ENCODE measurements at places on chromosomes 11 and 22.

DNA sequence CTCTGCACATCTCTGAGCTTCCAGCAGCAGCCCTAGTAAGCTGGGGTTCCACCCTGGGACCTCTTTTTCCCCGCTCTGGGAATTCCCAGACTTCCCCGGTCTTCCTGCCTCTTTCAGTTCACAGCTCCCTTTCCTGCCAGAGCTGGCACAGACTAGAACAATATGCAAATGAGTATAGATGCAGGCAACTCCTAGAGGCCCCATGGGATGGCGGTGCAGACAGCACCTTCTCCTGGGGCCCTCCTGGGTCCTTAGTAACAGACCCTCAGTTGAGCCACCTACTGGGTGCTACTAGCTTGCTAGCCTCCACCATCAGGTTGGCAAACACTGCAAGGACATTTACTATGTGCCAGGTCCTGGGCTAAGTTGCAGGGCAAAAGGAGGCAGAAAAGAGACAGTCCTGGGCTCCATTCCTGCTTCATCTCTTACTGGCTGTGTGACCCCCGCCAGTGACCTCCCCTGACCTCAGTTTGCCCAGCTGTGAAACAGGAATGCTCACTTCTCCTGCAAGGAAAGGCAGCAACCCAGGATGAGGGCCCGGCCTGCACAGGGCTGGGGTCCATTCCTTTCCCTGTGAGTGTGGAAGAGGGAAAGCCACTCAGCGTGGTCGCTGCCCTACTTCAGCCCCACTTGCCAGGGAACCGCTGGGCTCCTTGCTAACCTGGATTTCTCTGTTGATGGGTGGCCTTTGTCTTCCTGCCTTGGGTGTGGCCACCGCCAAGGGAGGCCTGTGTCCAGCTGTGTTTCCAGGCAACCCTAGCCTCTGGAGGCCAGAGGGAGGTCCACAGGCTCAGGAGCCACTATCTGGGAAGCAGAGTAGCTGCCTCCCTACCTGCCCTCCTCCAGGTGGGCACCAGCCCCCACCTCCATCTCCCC is 7.3 kb downstream of the RELT start:
- no peak for DNase-seq

DNA sequence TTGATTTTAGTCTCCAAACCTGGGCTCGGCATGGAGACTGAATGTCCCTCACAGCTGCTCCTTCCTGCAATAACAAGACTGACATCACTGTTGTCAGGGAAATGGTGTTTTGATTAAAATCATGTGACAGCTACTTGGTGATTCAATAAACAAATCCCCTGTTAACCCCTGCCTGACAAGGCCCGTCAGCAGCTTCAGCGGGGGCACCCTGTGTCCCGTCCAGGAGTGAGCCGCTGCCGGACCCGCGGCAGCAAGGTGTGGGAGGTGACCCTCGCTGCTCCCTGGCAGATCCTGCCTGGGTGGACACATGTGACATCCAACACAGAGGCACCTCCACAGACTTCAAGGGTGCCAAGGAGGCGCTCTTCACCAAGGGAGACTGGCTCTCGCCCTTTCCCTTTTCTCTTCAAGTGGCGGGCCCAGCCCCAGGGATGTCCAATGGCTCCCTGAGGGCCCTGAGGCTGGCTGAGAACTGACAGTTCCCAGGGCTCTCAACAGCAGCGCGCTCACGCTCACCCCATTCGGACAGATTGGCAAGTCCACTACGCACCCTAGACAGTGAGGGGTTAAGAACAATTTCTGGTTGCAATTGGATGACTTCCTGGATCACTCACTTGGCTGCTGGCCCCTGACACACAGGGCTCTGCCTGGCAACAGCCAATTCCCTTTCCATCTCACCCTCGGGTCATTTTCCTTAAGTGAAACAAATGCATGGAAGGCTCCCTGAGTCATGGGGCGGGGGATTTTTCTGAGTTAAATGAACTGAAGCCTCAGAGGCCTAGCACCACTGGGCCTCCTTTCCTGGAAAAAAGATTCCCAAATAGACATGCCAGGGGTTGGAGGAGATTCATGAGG is 30.7 kb downstream of the PPP2R1B start:
- no peak for DNase-seq

DNA sequence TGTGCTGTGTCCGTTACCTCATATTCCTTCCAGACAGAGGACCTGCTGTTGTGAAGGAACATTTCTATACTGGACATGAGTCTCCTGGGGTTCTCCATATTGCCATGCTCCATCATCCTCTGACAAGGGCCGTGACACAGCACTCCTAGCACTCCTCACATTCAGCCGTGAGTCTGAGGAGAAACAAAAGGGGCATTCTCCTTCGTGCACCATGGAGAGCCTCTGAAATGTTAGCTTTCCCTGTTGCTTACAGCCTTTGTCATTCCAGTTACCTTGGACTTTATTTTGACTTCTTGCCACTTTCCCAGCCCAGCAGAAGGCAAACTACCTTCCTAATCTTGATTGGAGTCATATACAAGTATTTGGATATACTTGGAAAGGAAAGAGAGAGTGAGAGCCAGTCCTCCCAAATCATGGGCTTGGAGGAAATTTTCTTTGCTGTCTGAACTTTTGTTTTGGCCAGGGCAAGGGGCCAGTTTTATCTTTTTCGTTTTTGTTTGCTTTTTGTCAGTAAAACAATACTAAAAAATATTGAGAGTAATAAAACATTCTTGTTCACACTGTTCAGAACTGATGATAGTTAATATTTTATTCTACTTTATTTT is 29.1 kb upstream of the TECTA start:
- no peak for DNase-seq

DNA sequence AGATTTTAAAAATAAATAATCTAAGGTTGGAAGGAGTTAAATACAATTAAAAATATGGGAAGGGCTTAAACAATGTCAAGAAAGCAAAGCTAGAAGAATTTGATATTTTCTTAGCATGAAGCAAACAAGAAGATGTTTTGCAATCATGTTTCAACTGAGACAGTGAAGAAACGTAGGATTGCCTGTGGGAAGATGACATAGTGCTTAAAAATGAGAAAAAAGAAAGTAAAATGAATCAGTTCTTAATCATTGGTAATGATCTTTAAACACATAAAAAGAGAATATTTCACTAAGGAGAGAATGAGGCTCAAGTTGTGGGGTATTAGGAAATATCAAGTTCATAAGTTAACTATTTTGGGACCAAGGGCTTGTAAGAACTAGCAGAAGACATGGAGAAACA is 855.0 kb downstream of the METTL15 start:
- no peak for DNase-seq

DNA sequence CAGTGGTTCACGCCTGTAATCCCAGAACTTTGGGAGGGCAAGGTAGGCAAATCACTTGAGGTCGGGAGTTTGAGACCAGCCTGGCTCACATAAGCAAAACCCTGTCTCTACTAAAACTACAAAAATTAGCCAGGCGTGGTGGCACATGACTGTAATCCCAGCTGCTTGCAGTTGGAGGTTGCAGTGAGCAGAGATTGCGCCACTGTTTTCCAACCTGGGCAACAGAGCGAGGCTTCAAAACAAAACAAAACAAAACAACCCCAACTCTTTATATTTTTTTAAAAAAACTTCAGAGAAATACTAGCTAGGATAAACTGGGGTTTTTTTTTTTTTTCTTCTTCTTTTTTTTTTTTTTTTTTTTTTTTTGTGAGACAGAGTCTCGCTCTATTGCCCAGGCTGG is 31.8 kb upstream of the RAPSN start:
- DNase-seq = no peak

Measured in stimulated activated CD8-positive, alpha-beta memory T cell treated with anti-CD3 and anti-CD28 coated beads, Interleukin-7, amount 100 ng/mL, for 24 hours (primary cell).